OCI-M1 (cell line): ENCODE measurements at places on chromosomes 7 and 10.

GRCh38 chr7:19972876-19973275, 199.5 kb upstream of the TMEM196 start:
- DNase-seq, result no peak

GRCh38 chr10:51630640-51631005, 68.8 kb downstream of the CSTF2T start:
- DNase-seq, result peak; percentile 64

DNA sequence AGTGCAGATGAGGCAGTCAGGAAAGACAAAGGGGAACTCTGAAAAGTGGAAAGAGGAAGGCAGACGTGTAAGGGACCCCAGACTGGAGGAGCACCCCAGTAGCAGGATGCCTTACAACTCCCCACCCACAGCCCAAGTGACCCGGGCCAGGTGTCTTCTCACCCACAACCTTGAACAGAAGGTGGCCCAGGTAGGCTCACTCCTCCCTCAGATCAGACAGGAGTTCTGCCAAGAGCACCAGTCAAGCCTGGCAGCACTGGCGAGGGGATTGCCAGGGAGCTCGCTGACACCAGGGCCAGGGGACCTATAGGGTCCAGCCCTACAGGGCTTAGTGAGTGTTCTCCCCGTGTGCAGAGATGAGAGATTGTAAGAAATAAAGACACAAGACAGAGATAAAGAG, 27.1 kb upstream of the LMBR1 start:
- DNase-seq, result no peak

- DNase-seq, result peak; percentile 38
Measured at GRCh38 chr10:80917636-80918035, 379.9 kb downstream of the SH2D4B start.

DNA sequence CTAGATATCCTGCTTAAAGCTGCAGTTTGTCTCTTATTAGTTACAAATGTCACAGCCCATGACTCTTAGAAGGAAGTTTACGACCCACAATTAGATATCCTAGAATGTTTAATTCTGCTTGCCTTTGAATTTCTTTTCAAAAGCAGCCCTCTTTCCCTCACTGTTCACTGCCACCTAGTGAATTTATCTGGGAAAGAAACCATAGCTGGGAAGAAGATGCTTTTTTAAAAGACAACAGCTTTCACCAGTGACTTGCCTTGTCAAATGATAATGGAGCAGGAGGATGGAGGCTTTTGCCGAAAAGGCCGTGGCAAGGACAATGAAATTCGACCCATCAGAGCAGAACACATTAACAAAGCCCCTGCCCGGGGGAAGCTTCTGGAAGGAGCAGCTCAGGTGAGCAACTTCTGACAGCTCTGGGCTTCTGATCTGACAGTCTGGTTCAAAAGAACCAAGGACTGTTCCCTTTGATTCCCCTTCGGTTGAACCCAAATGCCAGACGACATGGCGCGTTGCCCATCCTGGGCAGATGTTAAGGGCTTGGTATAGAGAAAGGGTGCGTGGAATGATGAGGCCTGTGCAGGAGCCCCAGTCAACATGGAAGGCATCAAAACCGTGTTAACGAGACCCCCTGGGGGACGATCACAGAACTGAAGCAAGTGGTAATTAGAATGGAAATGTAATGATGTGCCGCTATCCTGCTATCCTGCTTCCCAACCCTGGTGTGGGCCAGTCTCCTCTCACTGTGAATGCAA, 236.8 kb downstream of the FRMD4A start:
- DNase-seq, result no peak

GRCh38 chr10:95414016-95414830, 123.4 kb upstream of the PDLIM1 start:
- no peak for DNase-seq

DNA sequence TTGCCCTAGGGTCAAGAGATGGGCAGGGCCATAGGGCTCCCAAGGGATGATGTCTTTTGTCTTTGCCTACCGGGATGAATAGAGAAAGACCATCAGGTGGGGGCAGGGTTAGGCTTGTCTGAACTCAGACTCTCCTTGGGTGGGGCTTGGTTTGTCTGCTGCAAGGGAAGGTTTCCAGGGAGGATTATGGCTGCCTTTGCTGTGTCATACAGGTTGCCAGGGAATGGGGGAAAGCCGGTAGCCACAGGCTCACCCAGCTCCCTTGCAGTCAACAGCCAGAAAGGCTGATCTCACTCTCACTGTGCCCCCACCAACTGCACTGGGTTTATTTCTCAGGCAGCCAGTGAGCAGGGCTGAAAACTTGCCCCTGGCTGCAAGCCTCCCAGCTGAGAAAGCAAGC, 253.2 kb downstream of the POLR1F start:
- no peak for DNase-seq

- DNase-seq, result peak; percentile 10
Measured at GRCh38 chr7:106797937-106798336, 67.1 kb upstream of the PIK3CG start.

DNA sequence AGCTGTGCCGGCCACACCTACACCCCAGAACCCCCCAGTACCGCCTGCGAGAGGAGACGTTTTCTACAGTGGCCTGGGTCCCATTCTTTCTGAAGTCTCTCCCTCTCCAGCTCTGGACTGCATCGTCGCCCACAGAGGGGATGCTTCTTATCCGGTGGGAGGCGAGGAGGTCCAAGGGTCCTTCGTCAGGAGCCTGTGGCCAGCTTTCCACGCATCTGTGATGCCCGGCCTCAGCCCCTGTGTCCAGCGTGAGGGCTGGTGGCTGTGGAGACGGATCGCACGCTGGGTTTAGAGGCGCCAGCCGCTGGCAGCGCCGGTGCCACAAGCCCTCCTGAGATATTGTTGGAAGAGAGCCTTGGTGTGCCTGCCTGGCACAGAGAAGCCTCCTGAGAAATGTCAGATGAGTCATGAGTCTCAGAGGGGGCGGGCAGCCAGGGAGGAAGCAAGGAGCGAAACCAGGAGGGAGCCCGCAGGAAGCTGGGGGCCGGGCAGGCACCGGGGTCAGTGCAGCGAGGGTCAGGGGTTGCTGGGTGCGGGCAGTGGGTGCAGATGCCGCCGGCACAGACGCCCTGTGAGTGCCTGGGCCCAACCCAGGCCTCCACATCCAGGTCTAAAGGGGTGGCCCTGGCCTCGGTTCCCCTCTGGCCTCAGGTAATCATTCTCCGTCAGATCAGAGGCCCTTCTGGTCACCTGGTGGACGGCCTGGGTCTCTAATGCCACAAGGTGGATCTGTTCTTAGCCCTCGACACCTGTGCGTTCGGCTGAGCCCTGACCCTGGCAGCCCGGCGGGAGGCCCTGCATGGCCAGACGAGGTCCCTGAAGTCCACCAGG, 86.0 kb upstream of the DIP2C start:
- DNase-seq, result no peak

DNA sequence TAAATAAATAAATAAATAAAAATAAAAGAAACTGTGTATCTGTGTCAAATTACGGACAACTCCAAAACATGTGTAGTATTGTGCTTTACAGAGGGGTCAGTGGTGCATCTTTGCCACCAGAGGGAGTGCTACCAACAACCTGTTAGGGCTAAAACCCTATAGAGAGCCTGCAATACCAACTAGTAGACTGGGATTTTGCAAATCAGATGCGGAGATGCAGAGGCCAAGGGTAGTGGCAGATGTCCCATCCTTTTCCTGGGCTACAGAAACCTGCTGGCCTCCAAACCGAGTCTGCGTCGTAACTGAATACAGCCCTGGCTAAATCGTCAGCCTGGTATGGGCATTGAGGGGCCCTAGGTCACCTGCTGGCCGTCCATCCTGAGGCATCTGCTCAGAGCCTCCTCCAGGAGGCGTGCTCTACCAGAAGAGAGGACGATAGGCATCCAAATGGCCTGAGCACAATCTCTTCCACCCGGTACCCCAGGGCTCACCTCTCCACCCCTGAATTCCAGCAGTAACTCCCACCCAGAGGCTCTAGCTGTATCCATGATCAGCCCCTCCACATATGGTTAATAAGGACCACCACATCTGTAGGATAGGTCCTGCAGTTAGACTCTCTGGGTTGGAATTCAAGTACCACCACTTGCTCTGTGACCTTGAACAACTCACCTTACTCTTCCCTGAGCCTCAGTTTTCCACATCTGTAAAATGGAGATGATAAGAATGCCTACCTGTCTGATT, 6.2 kb upstream of the RRP12 start:
- DNase-seq, result peak; percentile 95

DNA sequence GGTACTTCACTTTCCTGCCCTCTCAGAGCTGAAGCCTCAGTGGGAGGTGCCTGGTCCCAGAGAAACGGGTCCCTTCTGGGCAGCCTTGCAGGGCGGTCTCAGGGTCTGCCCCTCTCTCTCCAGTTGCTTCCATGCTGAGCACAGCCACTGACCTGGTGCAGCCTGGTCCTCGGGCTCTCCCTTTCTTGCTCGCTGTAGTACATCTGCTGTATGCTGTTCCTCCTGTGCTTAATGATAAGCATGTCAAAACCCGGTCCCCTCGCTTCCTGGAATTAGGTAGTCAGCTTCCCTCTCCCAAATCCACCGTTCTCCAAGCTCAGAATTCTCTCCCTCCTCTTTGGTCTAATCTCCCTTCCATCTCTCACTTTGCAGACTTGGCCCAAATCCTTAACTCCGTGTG, 11.0 kb upstream of the HPS1 start:
- peak; percentile 48 for DNase-seq

- DNase-seq, result no peak
Measured at GRCh38 chr10:3689871-3690510, 95.0 kb downstream of the KLF6 start.

- peak; percentile 45 for DNase-seq
Measured at GRCh38 chr7:142323706-142324105, 65.8 kb upstream of the PRSS58 start.

GRCh38 chr7:82122275-82122674, 321.3 kb downstream of the CACNA2D1 start:
- no peak for DNase-seq

GRCh38 chr7:151137791-151138152, 29.7 kb downstream of the GBX1 start:
- no peak for DNase-seq
